ENCODE measurements at places on chromosomes 7 and 10. TPM values are rescaled to one million over a fixed set of nuclear protein-coding genes. Genes with fewer than 3 reads are reported as not detected.

DNA sequence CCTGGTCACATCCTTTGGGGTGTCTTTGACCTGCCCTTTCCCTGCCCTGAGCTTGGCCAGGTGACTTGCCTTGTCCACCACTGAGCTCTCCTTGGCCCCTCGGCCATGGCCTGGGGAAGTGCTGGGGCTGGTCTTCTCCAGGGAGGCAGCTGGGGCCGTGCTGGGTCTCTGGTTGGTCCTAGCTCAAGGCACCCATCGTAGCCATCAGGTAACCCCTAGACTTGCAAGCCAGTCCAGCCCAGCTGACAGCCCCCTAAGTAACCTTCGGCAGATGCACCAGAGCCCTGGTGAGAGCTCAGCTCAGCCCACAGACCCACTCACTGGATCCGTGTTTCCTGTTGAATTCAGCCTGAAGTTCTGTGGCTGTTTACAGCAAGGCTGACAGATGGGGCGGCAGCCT is 176.2 kb upstream of the SHH start:
- H3K27me3 ChIP-seq = no peaks in the 10 kb centered on the region
- H3K4me1 ChIP-seq = no peaks in the 10 kb centered on the region
- no peak for DNase-seq
- H3K4me3 ChIP-seq = no peak overlapping the region

Gene PLCE1
- total RNA-seq = 19.2 TPM

- no peak overlapping the region for H3K4me3 ChIP-seq
- peaks cover 38% of the 10 kb centered on the region for H3K27me3 ChIP-seq
- peak; percentile 28 for DNase-seq
Observed at GRCh38 chr7:100823140-100823525, 4.2 kb downstream of the EPHB4 start.

- H3K36me3 ChIP-seq = no peaks in the 10 kb centered on the region
- no peaks in the 10 kb centered on the region for H3K27me3 ChIP-seq
- H3K4me1 ChIP-seq = no peaks in the 10 kb centered on the region
- no peak for DNase-seq
- H3K27ac ChIP-seq = no peak overlapping the region
- H3K4me3 ChIP-seq = no peak overlapping the region
Observed at GRCh38 chr7:116447436-116447835, 52.1 kb upstream of the CAV2 start.

- DNase-seq = no peak
- H3K4me3 ChIP-seq = no peak overlapping the region
- no peak overlapping the region for H3K27ac ChIP-seq
- peaks cover 44% of the 10 kb centered on the region for H3K36me3 ChIP-seq
- H3K4me1 ChIP-seq = peaks cover 11% of the 10 kb centered on the region
- H3K27me3 ChIP-seq = no peaks in the 10 kb centered on the region
Observed at GRCh38 chr7:12229046-12229445, 18.0 kb downstream of the TMEM106B start.

DNA sequence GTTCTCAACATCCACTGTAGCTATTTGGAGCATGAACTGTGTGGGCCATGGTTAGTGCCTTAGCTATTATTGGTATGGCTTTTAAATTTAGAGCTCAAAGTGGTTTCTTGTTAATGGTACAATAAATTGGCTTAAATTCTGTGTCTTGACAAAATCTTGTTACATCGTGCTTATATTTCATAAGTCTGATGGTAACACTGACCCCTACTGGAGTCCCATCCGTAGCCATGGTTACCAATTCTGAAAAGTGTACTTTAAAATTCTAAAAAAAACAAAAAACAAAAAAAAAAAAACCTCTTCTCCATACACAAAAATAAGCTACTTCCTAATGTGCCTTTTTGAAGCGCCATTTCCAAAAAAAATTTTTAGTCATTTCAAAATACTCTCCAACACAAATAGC is 6.4 kb upstream of the RPP30 start:
- H3K27ac ChIP-seq = no peak overlapping the region
- no peak overlapping the region for H3K4me3 ChIP-seq
- DNase-seq = peak; percentile 39
- peaks cover 6% of the 10 kb centered on the region for H3K27me3 ChIP-seq
- H3K4me1 ChIP-seq = no peaks in the 10 kb centered on the region

Gene RPEL1
- not detected for total RNA-seq

DNA sequence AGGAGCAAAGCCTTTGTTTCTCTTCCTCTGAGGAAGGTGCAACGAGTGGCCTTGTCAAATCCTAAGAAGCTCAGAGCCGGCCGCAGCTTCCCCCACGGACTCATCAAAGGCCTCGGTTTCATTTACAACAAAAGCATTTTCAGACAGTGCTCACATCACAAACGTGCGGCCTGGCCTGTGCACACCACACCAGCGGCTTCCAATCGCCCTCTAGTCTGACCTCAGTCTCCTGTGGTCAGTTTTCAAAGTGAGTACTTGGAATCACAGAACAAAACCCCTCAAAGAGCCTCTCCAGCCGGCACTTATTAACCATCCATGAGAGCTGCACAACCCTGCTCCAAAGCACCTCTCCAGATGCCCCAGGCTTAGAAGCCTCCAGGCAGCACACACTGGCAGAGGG is 3.3 kb downstream of the RADIL start:
- H3K4me1 ChIP-seq = peaks cover 11% of the 10 kb centered on the region
- H3K4me3 ChIP-seq = no peak overlapping the region

- no peak overlapping the region for H3K27ac ChIP-seq
- H3K4me3 ChIP-seq = no peak overlapping the region
- no peaks in the 10 kb centered on the region for H3K36me3 ChIP-seq
- DNase-seq = no peak
Observed at GRCh38 chr7:7738177-7738576, 19.8 kb upstream of the RPA3 start.

GRCh38 chr7:155796381-155797261 is 15.6 kb downstream of the SHH start:
- peaks cover 12% of the 10 kb centered on the region for H3K27me3 ChIP-seq
- no peak overlapping the region for H3K27ac ChIP-seq
- peaks cover 8% of the 10 kb centered on the region for H3K4me1 ChIP-seq

Gene EGR2
- total RNA-seq = 0.73 TPM

Gene SCART1
- total RNA-seq = 8.1 TPM

DNA sequence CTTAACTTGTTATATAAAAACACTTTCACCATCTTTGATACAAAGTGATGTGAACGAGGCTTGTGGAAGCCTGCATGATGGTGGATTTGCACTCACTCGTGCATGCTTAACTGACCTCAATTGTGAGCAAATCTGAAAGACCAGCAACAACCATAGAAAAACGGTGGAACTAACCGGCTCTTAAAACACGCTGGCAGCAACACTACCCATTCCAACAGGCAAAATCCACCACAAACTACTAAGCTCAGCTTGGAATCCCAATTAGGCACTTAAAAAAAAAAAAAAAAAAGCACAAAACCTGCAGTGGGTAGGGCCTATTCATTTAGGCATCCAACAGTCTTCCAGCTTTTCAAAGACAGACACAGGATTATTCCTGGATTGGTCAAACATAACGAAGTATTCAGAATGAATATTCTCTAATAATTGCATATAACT is 1.8 kb downstream of the GDI2 start:
- peak overlapping the region; percentile 25 for H3K27ac ChIP-seq
- H3K4me3 ChIP-seq = peak overlapping the region; percentile 92
- DNase-seq = no peak
- H3K27me3 ChIP-seq = no peaks in the 10 kb centered on the region

DNA sequence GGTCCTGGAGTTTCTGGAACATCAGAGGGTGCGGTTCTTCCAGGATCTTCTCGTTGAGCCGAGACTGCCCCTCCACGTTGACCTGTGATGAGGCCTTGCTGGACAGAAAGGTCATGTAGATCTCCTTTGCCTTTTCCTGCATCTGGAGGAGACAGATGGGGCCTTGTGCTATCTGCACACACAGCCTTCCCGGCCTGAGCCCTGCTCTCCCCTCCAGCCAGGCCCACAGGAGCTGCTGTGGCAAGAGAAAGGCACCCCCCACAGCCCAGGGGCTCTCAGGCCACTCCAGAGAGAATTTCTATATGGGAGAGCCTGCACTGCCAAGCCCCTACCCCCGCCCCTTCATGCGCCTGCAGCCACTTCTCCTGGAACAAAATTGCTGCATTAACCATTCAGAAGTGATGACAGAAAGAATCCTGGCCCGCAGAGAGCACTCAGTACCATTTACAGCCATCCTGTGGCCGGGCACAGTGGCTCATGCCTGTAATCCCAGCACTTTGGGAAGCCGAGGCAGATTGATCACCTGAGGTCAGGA is 26.9 kb downstream of the RGS10 start:
- peak overlapping the region; percentile 14 for H3K27ac ChIP-seq
- no peak overlapping the region for H3K4me3 ChIP-seq
- DNase-seq = no peak
- H3K27me3 ChIP-seq = no peaks in the 10 kb centered on the region

Gene LBX1
- not detected for total RNA-seq

- peaks cover 4% of the 10 kb centered on the region for H3K4me1 ChIP-seq
- DNase-seq = no peak
- H3K27ac ChIP-seq = no peak overlapping the region
- H3K4me3 ChIP-seq = no peak overlapping the region
Observed at GRCh38 chr10:17033529-17034260, 95.9 kb downstream of the CUBN start.

GRCh38 chr7:17299483-17299991 is 1.1 kb downstream of the AHR start:
- peak overlapping the region; percentile 93 for H3K4me3 ChIP-seq
- no peaks in the 10 kb centered on the region for H3K36me3 ChIP-seq

DNA sequence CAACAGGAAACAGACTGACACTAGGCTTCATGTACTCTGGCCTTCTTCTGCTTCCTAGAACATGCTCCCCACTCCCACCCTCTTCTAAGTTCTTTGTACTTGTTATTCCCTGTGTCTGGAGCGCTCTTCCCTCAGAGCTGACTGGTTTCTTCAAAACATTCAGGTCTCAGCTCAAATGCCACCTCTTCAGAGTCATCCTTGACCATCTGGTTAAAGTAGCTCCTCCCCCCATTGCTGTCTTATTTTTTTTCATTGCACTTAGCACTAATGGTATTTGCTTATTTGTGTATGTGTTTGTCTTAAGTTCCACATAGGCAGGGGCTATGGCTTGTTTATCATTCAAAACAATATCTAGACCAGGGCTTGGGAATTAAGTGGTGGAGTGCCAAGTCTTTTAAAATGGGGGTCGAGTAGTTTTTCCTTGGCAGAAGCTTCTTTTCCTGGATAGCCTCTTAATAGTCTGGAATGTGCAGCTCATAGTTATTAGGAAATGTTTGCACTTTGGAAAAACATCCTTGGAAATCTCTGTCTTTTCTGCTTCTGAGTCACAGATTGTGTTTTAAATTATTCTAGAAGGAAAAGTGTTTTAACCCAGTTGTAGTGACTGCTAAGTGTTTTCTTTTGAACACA is 60.0 kb downstream of the RALA start:
- DNase-seq = no peak
- no peak overlapping the region for H3K27ac ChIP-seq
- H3K36me3 ChIP-seq = peaks cover 7% of the 10 kb centered on the region
- peaks cover 13% of the 10 kb centered on the region for H3K4me1 ChIP-seq
- H3K27me3 ChIP-seq = no peaks in the 10 kb centered on the region

DNA sequence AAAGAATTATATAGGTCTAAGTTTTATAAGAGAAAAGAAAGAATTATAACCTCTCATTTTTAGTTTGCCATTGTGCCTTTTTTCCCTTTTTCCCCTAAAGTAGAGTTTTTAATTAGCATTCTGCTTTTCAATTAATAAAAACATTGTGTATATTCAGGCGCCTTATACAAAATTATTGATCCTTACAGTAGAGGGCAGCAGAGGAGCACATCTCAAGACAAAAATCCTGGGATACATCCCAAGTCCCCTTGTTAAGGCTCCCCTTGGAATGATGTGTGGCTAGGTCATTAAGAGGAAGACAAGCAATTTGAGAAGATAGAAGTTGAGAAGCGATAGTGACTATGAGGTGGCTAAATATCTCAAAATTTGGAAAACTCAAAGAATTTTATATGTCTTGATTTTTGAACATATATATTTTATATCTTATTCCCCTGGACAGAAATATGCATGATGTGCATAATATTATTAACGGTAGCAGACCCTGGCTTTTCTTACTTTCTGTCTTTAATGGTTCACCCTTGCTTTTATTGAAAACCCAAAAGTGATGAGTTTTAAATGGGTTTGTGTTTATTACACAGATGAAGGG is 19.1 kb upstream of the TPK1 start:
- H3K27me3 ChIP-seq = no peaks in the 10 kb centered on the region
- H3K4me1 ChIP-seq = no peaks in the 10 kb centered on the region
- DNase-seq = no peak
- H3K36me3 ChIP-seq = no peaks in the 10 kb centered on the region
- H3K27ac ChIP-seq = no peak overlapping the region
- H3K4me3 ChIP-seq = no peak overlapping the region

- DNase-seq = no peak
- no peaks in the 10 kb centered on the region for H3K27me3 ChIP-seq
- H3K36me3 ChIP-seq = no peaks in the 10 kb centered on the region
- H3K27ac ChIP-seq = no peak overlapping the region
- H3K4me1 ChIP-seq = peaks cover 9% of the 10 kb centered on the region
Observed at GRCh38 chr7:136877509-136877908, 9.1 kb downstream of the CHRM2 start.

GRCh38 chr7:112411186-112411795 is 39.0 kb upstream of the IFRD1 start:
- DNase-seq = no peak
- H3K27ac ChIP-seq = no peak overlapping the region
- H3K27me3 ChIP-seq = no peaks in the 10 kb centered on the region
- H3K4me3 ChIP-seq = no peak overlapping the region
- H3K4me1 ChIP-seq = peaks cover 9% of the 10 kb centered on the region

GRCh38 chr7:130950741-130951140 is 216.7 kb upstream of the KLF14 start:
- H3K36me3 ChIP-seq = peaks cover 37% of the 10 kb centered on the region
- H3K27ac ChIP-seq = peak overlapping the region; percentile 27

Gene GNGT1
- not detected for total RNA-seq

DNA sequence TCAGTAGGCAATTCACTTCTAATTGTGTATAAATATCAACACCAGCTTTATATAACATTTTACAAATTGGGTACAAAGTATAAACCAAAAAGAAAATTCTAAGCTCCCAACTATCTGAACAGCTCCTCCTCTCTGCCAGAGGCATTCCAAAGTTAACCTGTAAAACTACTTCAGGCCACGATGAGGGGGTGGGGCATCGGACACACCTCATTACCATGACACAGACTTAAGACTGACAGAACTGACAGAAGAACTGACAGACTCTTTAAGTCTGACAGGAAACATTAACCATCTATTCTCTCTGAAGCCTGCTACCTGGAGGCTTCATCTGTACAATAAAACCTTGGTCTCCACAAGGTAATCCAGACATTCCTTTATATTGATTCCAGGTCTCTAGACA is 12.3 kb downstream of the ESYT2 start:
- no peaks in the 10 kb centered on the region for H3K27me3 ChIP-seq
- peak; percentile 40 for DNase-seq
- no peak overlapping the region for H3K4me3 ChIP-seq
- H3K36me3 ChIP-seq = no peaks in the 10 kb centered on the region
- H3K4me1 ChIP-seq = peaks cover 68% of the 10 kb centered on the region

- DNase-seq = peak; percentile 76
- H3K27me3 ChIP-seq = no peaks in the 10 kb centered on the region
- no peak overlapping the region for H3K4me3 ChIP-seq
- H3K27ac ChIP-seq = no peak overlapping the region
Observed at GRCh38 chr7:7099584-7100014, 82.7 kb upstream of the C1GALT1 start.

- no peak for DNase-seq
- no peak overlapping the region for H3K4me3 ChIP-seq
- no peak overlapping the region for H3K27ac ChIP-seq
- no peaks in the 10 kb centered on the region for H3K4me1 ChIP-seq
Observed at GRCh38 chr10:126872135-126872534, 33.1 kb upstream of the DOCK1 start.

Gene NPFFR1
- not detected for total RNA-seq

- H3K4me1 ChIP-seq = peaks cover 70% of the 10 kb centered on the region
- H3K4me3 ChIP-seq = no peak overlapping the region
- no peaks in the 10 kb centered on the region for H3K27me3 ChIP-seq
- H3K27ac ChIP-seq = peak overlapping the region; percentile 91
- DNase-seq = peak; percentile 64
Observed at GRCh38 chr7:44631458-44632115, 25.2 kb downstream of the OGDH start.
